ENCODE measurements at places on chromosomes 3 and 15.

- no peak for DNase-seq
Observed at GRCh38 chr3:54180921-54181320, 58.6 kb downstream of the CACNA2D3 start.

GRCh38 chr3:117666325-117666724 lies 956.7 kb downstream of the TUSC7 start:
- no peak for DNase-seq

DNA sequence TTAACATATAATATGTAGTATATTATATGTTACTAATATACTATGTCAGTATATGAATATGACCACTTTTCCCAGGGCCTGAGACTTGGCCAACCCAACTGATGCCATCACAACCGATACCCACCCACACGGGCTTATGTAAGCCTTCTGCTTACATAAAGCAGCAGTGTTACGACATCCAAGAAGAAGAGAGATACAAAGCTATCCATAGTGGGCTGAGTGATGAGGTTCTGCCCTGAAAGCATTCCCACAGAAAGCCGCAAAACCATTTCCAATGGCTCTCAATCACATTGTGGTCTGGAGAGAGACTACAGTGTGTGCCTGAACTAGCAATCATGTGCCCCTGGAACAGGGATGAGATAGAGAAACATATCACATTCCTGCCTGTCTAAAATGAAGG lies 177.9 kb downstream of the PLOD2 start:
- no peak for DNase-seq

- no peak for DNase-seq
Observed at GRCh38 chr3:41267975-41268640, 68.8 kb downstream of the CTNNB1 start.

GRCh38 chr15:99140590-99140989 lies 35.7 kb downstream of the SYNM start:
- no peak for DNase-seq

DNA sequence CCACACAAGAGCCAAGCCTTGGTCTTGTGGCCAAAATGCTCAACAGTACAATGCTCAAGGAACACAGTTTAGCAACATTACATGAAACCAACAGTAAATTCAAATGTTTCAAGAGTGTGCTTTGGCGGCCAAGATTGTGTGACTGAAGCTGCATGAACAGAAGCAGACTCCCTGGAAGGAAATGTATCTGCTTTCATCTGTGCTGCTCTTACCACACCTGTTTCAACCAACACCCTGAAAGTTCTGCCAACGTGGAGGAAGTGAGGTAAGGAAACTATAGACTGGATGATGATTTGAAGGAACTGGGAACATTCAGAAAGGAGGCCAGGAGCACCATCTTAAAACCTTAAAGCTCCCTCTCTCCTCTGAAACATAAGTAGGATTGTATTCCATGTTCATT lies 55.7 kb downstream of the MB21D2 start:
- DNase-seq = no peak

DNA sequence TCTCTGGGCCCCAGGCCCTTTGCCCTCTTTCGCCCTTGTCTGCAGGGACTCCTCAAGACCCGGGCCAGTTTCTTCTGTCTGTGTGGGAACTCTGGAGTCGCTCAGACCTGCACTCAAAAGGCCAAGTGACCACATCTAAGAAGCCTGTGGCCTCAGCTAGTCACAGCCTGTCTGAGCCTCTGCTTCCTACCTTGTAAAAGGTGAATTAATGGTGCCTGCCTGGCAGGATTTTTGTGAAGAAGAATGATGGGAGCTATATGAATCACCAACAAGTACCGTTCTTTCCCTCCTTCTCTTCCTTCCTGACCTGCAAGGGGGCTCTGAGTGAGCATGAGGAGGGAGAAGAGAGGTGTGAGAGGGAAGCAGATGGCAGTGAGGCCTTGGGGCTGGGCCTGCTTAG lies 7.5 kb downstream of the PLIN1 start:
- no peak for DNase-seq

- peak; percentile 89 for DNase-seq
Observed at GRCh38 chr15:68210821-68211655, 5.9 kb upstream of the CALML4 start.
